ENCODE measurements at places on chromosomes 4 and X.

GRCh38 chr4:100963627-100964026 lies 383.7 kb downstream of the PPP3CA start:
- no peak for DNase-seq

DNA sequence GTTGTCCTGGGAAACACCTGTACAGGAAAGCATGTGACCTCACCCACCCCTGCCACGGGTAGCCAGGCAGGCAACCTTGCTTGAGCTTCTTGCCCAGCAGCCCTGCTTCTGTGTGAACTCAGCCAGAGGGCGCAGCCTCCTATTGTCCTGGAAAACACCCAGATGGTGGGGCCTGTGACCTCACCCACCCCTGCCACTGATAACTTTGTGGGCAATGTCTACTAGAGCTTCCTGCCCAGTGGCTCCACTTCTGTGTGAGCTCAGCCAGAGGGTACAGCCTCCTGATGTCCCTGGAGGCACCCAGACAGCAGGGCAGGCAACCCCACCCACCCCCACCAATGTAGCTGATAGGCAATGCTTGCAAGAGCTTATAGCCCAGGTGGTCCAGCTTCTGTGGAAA lies 146.3 kb downstream of the DTHD1 start:
- DNase-seq = no peak

- DNase-seq = no peak
Measured at GRCh38 chr4:94974773-94975172, 217.0 kb downstream of the BMPR1B start.

- no peak for DNase-seq
Measured at GRCh38 chrX:18997916-18998315, 14.0 kb upstream of the PHKA2 start.

- DNase-seq = no peak
Measured at GRCh38 chr4:159979351-159979750, 876.5 kb downstream of the RAPGEF2 start.

- DNase-seq = no peak
Measured at GRCh38 chrX:109714340-109714958, 18.6 kb downstream of the ACSL4 start.

GRCh38 chr4:147826288-147826646 lies 94.4 kb downstream of the ARHGAP10 start:
- no peak for DNase-seq

DNA sequence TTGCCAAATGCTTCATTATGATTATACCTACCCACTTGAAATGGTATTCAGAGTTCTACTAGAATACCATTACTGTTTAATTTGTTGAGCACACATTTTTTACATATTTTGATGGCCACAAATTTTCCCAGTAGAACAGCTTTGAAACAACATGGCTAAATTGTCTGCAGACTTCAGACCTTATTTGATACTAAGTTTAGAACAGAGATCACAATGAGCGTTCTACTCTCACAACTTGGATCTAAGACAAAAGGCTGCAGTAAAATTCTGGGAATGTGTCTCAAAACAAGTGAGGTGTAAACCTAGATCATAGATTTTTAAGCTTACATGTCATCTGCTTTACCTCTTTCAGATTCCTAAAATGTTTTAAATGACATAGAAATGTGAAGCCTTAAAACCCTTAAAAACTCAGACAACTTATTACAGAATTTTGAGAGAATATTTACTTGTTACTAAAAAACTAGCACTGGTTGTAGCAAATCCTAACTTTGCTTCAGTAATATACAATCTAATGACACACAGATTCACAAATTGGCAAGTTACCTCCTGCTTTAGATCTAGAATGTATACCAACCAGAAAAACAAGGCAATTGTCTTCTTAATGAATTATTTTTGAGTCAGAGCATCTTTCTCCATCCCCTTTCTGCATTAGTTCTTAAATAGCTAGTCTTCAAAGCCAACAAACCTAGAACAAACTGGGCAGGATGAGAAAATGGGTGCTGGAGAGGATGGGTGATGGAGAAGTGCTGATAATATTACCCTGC lies 243.3 kb downstream of the SLC7A11 start:
- no peak for DNase-seq

- no peak for DNase-seq
Measured at GRCh38 chr4:100889401-100889800, 371.6 kb upstream of the EMCN start.
